ENCODE measurements at places on chromosomes 4 and X.

DNA sequence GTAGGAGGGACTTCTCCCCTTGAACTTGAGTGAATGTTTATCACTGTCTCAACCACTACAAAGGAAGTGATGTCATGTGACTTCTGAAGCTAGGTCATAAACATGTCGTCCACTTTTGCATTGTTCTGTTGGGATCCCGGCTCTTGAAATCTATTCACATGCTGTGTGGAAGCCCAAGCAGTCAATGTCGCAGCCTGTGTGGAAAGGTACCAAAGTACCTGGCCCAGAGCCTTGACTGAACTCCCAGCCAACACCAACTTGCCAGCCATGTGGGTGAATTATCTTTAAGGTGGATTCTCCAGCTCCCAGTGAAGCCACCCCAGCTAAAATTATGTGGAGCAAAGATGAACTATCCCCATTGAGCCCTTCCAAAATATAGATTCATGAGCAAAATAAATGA is 85.0 kb upstream of the USP38 start:
- no peak for DNase-seq
- H3K27me3 ChIP-seq = peaks cover 2% of the 10 kb centered on the region
- H3K4me1 ChIP-seq = no peaks in the 10 kb centered on the region
- no peak overlapping the region for H3K27ac ChIP-seq
- H3K4me3 ChIP-seq = no peak overlapping the region

DNA sequence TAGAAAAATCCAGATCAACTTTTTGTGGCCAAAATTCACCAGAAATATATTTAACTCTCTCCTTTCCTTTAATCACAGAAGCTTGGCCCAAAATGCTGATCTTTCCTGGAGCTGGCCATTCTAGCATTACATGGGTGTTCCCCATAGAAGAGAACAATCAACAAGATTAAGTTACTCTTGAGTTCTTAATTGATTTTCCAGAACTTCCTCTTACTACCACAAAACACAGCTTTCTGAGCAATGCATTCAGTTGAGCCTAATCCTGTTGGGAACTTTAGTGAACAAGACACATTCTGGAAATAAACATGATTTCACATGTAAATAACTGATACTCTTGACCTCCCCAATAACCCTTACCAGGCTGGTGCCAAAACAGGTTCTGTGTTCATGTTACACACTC is 45.4 kb upstream of the STIM2 start:
- DNase-seq = no peak
- no peak overlapping the region for H3K4me3 ChIP-seq
- no peak overlapping the region for H3K27ac ChIP-seq
- H3K27me3 ChIP-seq = no peaks in the 10 kb centered on the region
- H3K4me1 ChIP-seq = peaks cover 15% of the 10 kb centered on the region

DNA sequence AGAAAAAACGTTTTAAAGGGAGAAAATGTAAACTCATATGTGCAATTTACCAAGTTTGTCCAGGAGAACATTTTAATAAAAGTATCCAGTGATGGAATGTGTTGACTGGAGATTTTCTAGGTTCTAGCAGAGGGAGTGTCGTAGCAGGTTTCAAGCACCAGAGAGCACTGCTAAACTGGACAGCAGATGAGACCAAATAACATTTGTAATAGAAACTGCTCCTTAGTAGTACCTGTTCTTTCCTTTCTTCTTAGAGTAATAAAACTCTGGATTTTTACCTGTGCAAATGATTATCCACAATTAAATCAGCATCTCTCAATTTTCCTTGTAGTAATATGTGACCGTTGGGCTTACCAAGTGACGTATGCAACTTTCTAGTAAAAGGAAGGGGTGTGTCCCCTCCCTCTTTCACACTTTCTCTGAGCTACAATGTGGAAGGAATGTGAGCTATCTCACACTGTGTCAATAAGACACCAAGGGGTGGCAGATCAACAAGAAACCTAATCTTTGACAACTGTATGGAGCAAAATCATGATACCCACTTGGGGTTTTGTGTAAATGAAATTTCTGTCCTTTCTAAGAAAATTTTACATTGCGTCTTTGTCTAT is 9.5 kb downstream of the HPGDS start:
- no peak for DNase-seq
- H3K4me3 ChIP-seq = no peak overlapping the region
- no peak overlapping the region for H3K27ac ChIP-seq
- H3K4me1 ChIP-seq = no peaks in the 10 kb centered on the region

GRCh38 chr4:99679204-99679603 is 21.6 kb upstream of the C4orf54 start:
- no peak for DNase-seq
- H3K27me3 ChIP-seq = peaks cover 37% of the 10 kb centered on the region
- H3K27ac ChIP-seq = no peak overlapping the region
- no peaks in the 10 kb centered on the region for H3K4me1 ChIP-seq

DNA sequence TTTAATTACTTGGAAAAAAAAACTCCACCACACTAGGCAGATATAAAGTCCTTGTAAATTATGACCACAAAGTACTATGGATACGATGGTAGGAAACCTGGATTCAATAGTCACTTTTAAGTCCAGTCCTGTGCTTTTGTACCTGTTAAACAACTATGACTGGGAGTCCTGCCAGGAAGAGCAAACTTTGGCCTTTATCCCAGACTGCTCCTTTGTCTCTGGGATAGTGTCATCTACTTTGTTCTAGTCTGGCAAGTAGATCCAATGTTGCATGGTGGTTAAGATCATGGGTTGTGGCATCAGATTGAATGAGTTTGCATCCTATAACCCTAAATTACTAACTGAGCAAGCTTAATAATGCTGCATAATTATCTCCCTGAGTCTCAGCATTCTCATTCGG is 175.3 kb upstream of the FGF13 start:
- no peak overlapping the region for H3K4me3 ChIP-seq
- DNase-seq = no peak
- no peaks in the 10 kb centered on the region for H3K27me3 ChIP-seq
- no peaks in the 10 kb centered on the region for H3K36me3 ChIP-seq
- H3K27ac ChIP-seq = no peak overlapping the region
